ENCODE measurements at places on chromosomes 7 and 10. TPM values are rescaled to one million over a fixed set of nuclear protein-coding genes. Genes with fewer than 3 reads are reported as not detected.

BICC1 gene
- 0.25 TPM for total RNA-seq

- no peak for DNase-seq
Observed at GRCh38 chr10:113991091-113991860, 52.4 kb upstream of the ADRB1 start.

TAS2R4 gene
- not detected for total RNA-seq

SLC25A13 gene
- total RNA-seq, result 124 TPM

DNA sequence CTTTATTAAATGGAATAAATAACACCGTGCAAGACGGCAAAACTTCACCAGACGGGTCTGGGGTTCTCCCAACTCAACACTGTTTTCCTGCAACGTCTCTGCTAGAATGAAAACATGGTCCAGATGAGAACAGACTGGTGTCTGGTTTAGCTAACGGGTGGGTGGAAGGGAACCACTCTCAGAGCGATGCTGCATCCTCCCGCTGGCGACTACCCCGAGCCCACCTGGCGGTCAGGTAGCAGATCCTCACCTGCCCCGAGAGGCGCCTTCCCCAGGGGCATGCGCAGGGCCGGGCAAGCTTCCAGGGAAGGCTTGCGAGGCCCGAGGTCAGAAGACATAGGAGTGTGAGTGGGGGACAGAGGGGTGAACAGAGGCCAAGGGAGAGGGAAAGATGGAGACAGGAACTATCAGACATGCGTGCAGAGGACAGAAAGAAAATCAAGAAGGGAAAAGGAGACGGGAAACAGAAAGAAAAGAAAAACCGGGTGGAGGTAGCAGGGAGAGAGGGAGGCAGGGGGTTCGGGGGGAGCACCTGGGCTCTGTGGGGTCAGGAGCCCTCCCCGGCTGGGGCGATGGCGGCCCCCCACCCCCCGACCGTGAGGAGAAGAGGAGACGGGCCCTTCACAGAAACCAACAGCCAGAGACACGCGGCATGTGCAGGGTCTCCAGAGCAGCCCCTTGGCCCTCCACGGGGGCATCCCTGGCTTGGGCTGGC is 222.0 kb downstream of the MAD1L1 start:
- DNase-seq, result no peak

KCNIP2 gene
- total RNA-seq, result not detected

Measured in G401 (cell line).